ENCODE measurements at places on chromosomes 12 and 14.

DNA sequence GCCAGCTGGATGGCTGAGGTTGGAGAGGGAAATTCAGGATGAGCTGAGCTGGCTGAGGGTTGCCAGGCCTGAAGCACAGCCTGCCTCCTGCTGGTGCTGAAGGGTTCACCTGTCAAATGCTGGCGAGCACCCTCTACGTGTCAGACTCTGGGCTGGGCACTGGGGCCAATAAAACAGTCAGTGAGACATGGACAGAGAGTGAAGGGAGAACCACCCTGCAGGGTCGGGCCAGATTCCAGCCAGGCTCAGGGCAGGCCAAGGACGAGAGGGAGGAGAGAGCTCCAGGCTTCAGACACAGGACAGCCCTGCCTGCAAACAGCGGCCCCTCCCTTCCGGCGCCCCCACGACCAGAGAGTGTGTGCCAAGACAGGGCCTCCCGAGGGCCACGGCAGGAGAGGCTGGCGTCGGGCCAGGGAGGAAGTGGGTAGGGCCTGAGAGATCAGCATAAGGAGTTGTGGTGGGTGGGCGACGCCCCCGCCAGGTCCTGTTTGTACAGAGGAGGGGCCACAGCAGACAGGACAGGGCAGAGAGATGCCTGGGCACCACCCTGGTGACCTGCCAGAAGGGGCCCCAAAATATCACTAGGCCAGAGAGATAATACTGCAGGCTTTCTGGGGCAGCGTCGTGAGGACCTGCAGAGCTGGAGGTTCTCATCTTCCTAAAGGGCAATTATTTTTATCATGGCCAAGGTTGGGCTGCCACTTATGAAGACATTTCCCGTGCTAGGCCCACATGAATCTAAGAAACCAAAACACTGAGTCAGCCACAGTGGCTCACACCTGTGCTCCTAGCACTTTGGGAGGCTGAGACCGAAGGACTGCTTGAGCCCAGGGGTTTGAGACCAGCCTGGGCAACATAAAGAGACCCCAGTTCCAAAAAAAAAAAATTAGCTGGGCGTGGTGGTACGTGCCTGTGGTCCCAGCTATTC is 73.1 kb upstream of the GPR68 start:
- no peak for DNase-seq

GRCh38 chr14:75090353-75090752 is 20.9 kb downstream of the ZC2HC1C start:
- DNase-seq = no peak

DNA sequence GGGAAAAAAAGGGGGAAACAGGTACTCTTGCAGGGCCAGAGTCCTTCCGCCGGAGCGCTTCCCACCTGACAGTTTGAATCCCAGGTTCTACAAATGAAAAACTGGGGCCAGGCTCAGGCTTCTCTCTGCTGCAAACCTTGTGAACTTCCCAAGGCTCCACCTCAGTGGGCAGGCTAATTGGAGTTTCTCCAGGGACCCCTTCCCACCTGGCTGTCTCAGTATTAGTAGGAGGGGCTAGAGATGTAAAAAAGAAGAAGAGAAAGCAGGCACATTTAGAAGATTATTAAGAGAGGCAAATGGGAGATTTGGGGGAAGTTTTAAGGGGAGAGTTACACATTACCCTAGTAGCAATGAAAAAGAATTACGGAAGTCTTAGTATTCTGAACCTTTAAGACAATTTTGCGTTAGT is 20.0 kb upstream of the CLEC2D start:
- DNase-seq = no peak

- no peak for DNase-seq
Measured at GRCh38 chr14:71460091-71460490, 472.1 kb upstream of the RGS6 start.

- no peak for DNase-seq
Measured at GRCh38 chr12:132286912-132287311, 42.5 kb downstream of the GALNT9 start.

GRCh38 chr14:81363746-81364378 is 36.3 kb downstream of the STON2 start:
- DNase-seq = no peak

- DNase-seq = no peak
Measured at GRCh38 chr12:113970211-113970610, 4.1 kb upstream of the RBM19 start.

DNA sequence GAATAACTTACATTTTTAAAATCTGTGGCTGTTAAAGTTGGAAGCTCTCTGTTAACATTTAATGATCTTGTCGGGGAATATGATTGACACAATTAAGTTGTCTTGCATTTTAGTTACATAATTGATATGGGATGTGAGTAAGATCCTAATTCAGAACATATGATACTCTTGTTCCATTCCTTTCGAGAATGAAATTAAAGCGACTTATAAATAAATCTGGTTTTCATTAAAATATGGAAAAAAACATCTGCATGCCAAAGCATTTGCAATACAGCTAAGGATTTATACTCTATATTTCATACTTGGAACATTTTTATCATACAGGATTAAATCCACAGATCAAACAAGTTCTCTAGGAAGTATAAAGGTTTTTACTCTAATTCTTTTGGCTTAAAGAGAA is 52.0 kb downstream of the SLC38A6 start:
- DNase-seq = no peak
